ENCODE measurements at places on chromosomes 1 and 21. TPM values are rescaled to one million over a fixed set of nuclear protein-coding genes. Genes with fewer than 3 reads are reported as not detected.

S100A14 gene
- 0.90 TPM for total RNA-seq

ZFP69B gene
- total RNA-seq: 2.6 TPM

CLSTN1 gene
- total RNA-seq: 92.1 TPM

TUT4 gene
- total RNA-seq: 69.5 TPM

FAM110D gene
- total RNA-seq: 1.7 TPM

AGL gene
- 20.5 TPM for total RNA-seq

TMEM81 gene
- 5.0 TPM for total RNA-seq
